Smooth muscle cell of the brain vasculature (primary cell): ENCODE measurements at places on chromosomes 2 and 18.

- peak; percentile 62 for DNase-seq
Measured at GRCh38 chr2:231925303-231926179, 655 bp downstream of the NPPC start.

- DNase-seq, result no peak
Measured at GRCh38 chr2:151119374-151119773, 142.3 kb downstream of the RBM43 start.

DNA sequence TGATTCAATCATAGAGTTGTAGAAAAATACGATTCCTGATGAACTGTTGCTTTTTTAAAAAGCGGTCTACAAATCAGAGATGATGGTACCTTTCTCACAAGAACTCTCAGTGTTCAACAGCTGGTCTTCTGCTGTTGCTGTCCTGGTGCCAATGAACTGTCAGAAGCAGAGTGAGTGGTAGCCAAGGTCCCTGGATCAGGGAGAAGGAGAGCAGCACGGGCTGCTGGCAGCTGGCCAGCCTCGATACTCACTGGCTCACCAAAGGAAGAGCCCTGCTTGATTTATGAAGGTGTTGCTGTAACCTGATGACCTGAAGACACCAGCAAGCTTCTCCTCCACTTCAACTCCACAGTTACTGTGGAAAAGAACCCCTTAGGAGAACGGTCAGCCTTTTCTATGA lies 300.8 kb upstream of the SOX11 start:
- no peak for DNase-seq

DNA sequence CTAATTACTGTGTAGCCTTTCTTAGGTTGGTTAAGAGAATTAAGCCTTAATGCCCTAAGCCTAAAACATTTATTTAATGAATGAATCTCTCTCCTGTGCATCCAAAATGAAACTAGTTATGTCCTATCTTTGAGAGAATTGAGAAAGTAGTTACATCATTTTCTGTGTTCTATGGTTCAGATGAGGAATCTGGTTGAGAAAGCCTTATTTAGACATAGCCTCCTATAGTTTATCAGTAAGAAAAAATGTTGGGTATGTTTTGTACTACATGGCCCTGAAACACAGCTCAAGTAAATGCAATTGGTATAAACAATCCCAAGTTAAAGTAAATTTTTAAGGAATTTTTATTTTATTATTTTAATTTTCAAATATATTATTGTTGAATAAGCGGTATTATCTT lies 25.9 kb upstream of the RAMP1 start:
- no peak for DNase-seq

- DNase-seq, result no peak
Measured at GRCh38 chr2:233063269-233063975, 3.3 kb downstream of the INPP5D start.

- no peak for DNase-seq
Measured at GRCh38 chr2:229601936-229602335, 112.4 kb downstream of the DNER start.

DNA sequence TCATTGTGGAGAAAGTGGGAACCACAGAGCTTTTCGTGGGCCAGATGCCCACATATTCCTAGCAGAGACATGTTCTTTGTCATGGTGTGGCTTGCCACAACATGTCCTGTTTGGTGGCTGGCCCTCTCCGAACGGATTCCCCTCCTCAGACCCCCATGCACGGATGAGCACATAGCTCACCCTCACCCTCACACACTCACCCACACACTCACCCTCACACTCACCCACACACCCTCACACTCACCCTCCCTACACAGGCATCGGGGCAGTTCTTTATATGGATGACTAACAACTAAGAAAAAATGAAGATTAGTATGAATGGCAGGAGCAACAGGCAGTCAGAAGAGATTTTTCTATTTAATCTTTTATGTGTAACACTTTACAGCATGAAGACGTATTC lies 149.9 kb downstream of the ZNF236 start:
- DNase-seq, result no peak

- DNase-seq, result no peak
Measured at GRCh38 chr2:143255899-143256298, 126.7 kb downstream of the ARHGAP15 start.

- no peak for DNase-seq
Measured at GRCh38 chr18:76490670-76491472, 4.2 kb downstream of the ZNF516 start.

- DNase-seq, result no peak
Measured at GRCh38 chr2:178070824-178071223, 1.8 kb downstream of the PDE11A start.

DNA sequence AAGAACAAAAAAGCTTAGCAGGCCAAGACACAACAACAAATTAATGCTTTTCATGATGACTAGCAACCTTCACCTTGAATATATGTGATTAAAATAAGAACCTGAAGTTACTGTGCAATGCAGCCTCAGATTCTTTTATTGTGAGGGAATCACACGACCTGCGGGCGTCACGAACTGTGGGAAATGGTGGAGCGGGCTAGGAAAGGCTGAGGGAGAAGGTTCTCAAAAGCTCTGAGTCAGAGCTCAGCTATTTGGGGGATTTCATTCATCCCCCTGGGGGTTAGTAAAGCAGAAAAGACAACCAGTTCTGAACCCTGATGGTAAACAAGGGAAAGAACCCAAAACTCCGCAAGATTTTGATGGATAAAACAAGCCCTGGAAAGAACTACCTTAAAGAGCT lies 89.3 kb upstream of the NCKAP5 start:
- peak; percentile 23 for DNase-seq

GRCh38 chr2:63775191-63775590 lies 66.5 kb upstream of the UGP2 start:
- DNase-seq, result no peak

DNA sequence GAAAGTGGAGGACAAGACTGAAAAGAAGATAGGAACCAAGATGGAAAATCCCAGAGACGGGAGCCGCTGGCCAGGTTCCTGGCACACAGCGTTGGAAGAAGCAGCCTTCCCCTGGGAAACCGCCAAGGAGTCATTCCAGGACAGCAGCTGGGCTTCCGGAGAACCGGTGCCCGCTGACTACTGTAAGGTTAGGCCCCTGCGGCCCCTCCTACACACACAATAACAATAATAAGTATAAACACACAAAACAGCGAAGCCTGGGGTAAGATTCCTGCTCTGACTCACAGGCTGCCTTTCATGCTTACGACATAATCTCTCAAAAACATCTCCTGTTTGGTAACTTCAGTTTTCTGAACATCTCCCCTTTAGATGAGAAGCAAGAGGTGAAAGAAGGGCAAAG lies 28.1 kb upstream of the MYCN start:
- DNase-seq, result peak; percentile 24

- DNase-seq, result no peak
Measured at GRCh38 chr18:77000527-77000926, 132.1 kb downstream of the MBP start.

- no peak for DNase-seq
Measured at GRCh38 chr2:215811409-215812345, 201.7 kb downstream of the MREG start.

DNA sequence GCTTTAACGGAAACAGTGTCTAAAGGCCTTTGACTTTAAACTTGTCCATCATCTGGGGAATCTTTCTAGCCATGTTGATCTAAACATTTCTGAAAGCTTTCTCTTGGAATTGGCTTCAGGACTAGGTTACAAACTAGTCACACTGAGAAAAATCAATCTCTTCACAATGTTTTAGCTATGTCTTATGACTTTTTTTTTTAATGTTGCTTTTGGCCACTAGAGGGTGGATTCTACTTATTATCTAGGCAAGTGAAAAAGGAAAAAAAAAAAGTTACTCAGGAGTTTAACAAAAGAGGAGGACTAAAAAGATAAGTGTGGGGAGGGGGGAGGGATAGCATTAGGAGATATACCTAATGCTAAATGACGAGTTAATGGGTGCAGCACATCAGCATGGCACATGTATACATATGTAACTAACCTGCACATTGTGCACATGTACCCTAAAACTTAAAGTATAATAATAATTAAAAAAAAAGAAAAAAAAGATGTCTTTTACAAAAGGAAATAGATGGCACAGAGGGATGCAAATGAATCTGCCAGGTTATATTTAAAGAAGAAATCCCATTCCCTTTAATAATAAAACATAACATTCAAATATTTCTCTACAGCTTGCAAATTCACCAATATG lies 160.4 kb upstream of the PID1 start:
- peak; percentile 52 for DNase-seq

DNA sequence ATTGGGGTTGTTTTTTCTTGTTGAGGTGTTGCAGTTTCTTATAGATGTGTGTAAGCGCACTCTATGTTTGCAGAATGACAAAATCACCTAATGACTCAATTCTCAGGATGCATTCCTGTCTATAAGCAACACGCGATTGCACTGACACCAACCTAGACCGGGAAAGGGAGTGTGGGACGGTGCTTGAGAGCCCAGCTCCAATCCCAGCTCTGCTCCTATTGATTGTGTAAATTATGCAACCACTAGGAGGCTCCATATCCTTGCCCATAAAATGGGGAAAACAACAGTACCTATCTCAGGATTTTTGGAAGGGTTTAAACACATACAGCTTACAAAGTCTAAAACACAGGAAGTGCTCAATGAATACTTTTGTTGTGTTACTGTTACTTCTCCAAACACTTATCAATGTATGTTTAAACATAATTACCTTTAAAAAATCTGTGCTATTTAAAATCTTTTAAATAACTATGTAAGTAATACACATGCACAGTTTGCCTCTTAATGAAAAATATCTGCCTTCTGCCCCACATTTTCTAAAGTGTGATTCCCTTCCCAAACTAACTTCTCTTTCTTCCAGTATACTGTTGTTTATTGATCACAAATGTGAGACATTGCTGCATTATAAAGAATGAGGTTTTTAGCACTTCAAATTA lies 132.5 kb downstream of the SPHKAP start:
- DNase-seq, result no peak

GRCh38 chr2:43563679-43564078 lies 32.2 kb downstream of the THADA start:
- no peak for DNase-seq

DNA sequence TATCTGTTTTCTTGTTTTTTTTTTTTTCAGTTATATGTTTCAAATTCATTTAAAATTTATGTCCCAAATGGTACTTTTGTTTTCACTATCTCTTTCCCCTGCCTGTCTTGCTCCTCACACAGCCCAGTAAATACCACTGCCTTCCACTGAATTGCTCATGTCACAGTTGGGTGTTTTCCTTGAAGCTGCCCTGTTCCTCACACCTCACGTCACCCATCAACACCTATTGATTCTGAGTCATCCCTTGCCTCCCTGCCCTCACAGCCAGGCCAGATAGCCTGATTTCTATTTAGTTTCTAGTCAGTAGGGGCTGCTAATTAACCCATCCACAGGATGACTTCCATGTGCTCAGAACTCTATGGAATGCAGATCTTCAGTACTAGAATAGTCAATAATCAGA lies 25.3 kb downstream of the FSHR start:
- DNase-seq, result no peak

GRCh38 chr2:238636269-238637073 lies 209.7 kb downstream of the ASB1 start:
- no peak for DNase-seq

DNA sequence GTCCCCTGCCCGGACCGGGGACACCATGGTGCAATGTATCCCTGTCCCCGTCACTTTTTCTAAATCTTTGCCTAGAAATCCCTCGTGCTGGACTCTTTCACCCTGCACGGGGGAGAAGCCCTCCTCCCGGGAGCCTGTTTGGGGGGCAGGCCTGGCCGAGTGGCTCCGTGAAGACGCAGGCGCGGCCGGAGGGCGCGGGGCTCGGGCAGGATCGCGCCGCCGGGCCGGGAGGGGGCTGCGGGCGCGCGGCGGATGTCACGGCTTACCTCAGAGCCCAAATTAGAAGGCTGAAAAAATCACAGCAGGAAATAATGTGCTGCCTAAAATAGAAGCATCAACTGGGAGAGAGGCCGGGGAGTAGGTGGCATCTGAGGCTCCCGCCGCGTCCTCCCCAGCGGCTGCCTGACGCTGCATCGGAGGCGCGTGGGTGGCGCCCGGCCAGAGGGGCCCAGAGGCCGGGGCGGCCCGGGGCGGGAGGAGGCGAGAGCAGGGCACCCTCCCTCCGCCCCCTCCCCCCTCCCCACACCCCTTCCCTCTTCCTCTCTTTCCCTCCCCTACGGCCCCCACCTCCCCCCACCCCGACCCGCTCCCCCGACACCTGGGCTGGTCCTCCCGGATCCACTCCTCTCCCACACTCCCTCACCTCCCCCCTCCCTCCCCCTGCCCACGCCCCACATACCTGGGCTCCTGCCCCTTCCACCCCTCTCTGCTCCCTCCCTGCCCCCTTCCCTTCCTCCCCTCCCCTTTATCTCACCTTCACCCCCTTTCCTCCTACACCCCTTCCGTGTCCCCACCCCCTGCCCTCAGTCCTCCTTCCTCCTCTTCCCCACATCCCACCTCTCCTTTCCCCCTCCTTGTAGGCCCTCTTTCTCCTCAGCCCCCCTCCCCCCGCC lies 51.9 kb downstream of the SLC4A1AP start:
- no peak for DNase-seq

- no peak for DNase-seq
Measured at GRCh38 chr2:179622112-179622511, 239.3 kb downstream of the ZNF385B start.

DNA sequence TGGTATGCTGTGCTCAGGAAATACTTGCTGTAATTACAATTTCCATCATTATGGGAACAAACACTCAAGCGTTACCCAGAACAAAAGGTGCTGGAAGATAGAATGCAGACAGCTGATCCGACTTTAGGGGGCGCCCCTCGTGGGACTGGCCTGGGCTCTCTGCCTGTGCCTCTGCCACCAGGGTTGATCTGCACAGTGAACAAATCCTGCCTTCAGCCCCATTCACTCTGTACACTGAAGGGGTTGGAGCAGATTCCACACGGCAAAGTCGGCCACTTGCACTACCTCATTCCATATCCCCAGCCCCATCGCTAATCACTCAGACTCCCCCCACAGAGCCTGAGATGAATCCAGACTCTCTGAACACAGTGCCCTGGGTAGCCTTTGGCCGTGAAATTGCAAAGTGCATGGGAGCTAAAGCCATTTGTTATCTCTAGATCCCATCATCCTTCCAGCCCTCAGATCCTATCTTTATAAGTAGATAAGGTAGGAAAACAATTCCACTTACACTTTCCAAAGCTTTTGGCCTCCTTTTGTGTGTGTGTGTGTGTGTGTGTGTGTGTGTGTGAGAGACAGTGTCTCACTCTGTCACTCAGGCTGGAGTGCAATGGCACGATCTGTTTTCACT lies 69.3 kb downstream of the INPP5D start:
- no peak for DNase-seq

DNA sequence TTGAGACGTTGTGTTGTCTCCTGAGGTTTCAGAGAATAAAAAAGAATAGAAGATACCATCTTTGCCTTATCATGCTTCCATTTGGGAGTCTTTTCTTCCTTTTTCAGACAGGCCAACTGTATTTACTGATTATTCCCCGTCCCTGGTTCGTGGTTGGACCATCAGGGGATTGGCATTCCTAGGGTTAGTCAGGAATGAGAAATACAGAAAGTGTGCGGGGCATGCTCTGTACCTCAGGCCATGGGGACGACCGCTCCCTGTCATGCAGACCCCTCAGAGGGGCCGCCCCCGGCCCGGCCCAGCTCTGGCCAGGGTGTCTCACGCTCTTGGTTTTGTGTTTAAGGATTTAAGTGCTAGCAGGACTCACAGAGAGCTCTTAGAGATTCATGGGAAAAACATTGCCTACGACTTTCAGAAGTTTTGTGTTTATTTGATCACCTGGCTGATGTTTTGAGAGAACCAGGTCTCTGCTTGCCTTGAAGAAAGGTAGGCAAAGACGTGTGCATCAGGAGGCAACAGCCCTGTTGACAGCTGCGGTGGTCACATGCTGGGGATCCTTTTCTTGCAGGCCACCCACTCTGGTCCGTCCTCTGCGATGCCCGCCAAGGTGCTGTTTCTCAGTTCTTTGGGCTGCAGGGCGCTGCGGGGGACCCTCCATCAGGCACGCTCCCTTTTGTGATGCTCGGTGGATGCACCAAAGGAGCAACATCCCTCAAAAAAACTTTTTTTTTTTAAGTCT lies 317.8 kb downstream of the AGAP1 start:
- DNase-seq, result no peak
